CD14-positive monocyte (primary cell): ENCODE measurements at places on chromosomes 1 and 21.

- no peak for DNase-seq
Measured at GRCh38 chr21:41290106-41290799, 26.3 kb upstream of the FAM3B start.

DNA sequence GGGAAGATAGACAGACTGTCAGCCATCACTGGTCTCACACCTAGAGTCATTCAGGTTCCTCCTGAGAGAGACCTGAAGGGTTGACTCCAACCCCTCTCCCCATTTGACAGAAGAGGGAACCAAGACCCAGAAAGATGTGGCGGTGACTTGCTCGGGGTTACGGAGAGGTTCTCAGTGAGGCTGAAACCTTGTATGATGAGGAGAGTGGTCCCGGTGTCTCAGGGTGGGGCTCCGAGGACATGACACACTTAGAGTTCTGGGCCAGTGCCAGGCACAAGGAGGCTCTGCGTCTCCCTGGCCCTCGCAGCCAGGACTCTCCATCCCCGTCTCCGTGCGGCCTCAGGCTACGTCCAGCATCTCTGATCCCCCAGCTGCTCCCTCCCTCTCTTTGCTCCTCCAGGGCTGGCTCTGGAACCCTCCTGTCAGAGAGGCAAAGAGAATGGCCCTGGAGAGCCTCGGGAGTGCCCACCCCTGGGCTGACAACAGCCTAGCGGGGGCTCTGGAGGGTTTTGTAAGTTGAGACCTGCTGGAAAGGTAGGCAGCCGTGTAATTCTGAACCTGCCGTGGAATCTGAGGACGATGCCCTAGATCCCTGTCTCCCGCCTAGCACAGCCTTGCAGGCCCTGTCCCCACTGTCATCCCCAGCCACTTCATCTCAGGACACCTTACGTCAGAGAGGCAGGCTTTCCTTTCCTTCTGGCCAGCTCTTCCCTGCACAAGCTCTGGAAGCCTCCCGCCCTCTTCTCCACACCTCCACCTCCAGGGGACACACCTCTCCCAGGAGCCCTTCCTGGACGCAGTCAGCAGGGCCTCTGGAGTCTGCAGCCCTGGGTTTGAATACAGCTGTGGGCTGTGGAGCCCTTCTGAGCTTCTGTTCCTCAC is 4.1 kb downstream of the EFHD2 start:
- no peak for DNase-seq

DNA sequence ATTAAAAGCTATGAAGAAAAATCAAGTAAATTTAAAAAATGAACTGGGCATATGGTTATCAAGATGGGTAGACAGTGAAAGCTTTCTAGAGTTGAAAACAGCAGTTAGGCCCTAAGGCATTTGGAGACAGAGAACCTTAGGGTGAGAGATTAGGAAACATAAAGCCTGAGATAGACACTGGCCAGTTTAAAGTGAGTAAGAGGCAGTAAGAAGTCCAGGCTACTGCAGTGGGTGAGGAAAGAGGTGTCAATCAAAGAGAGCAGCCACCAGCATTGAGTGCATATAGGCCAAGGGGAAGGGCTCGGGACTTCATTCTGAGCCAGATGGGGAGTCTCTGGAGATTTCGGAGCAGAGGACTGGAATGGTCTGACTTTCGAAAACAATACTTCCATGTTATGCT is 1360.5 kb upstream of the ADGRL4 start:
- DNase-seq, result no peak

GRCh38 chr1:167641786-167642500 is 11.9 kb downstream of the RCSD1 start:
- DNase-seq, result no peak

GRCh38 chr1:1535201-1536018 is 5.0 kb downstream of the TMEM240 start:
- no peak for DNase-seq

DNA sequence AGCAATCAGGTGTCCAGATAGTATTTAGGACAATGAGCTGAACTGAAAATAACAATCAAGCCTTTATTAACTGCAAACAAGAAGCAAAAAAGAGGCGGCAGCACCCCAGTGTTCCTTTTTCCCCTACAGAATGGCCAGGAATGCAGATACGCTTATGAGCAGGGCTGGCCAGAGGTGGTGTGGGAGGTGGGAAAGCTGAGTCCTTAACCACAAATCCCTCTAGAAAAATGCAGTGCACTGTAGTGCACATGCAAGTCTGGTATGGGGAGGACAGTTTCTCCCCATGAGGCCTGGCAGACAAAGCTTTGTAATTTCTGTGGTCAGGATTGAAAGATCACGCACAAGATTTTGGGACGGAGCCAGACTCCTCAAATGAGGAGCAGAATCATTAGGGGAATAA is 10.7 kb upstream of the IFNAR1 start:
- no peak for DNase-seq

DNA sequence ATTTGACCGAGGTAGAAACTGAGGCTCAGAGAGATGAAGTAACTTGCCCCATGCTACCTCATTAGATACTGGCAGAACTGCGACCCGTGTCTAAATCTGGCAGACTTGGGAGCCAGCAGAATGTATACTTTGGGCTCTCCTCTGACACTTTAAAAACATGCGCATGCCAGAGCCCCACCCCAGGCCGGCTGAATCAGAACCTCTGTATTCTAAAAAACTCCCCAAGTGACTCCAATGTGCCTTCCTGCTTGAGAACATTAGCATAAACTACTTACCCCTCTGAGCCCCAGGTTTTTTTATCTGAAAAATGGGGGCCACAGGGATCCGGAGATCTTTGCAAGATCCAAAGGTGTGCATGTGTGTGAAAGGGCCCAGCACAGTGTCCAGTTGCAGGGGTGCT is 344.7 kb upstream of the USP24 start:
- DNase-seq, result no peak

DNA sequence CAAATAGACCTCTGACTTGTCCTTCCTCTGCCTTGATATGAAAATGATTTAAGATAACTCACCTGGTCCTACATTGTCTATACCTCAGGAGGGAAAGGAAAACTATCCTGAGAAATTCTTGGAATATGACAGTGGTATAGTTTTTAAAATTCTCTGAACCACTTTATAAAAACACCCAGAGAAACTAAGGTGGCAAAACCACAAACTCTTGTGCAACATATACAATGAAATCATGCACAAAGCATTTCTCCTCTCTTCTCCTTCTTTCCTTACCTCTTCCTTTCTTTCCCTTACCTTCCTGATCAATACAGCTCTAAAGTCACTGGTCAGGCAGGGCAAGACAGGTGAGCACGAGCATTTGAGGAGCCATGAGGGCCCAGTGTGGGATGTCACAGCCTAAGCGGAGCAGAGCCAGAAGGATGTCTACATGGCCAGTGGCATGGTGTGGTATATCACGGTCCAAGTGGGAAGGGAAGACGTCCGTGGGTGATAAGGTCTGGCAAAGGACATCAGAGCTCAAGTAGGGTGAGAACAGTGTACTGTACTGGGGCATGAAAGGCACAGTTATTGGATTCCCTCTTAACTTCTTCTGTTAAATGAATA is 543.3 kb downstream of the DPYD start:
- no peak for DNase-seq

DNA sequence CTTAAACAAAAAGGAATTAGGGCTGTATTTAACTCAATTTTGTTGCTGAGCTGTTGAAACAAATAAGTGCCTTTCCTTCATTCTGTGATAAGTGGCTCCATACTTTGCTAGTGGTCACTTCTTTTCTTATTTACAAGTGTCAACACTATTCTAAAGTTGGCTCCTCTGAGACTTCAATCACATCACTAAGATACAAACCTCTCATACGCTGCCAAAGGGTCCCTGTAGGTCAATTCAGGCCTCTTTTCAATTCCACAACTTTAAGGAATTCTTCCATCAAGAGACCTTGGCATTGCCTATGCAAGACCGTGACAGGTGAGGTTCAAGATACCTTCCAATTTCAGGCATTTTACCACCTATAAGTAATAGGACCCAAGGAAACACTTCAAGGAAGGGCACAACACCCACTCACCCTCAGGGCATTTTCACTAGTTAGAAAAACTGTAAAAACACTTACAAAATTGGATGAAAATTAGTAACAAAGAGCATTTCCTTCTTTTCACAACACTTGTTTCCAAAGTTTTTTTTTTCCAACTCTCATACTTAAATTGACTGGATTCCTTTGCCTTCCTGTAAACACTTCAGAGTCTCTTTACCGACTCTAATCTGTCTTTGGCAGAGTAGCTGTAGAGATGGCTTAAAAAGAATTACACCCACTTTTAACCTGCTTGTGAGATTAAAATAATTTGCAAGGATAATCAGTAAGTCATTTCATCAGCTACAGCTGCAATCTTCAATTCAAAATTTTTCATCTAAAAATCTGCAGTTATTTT is 24.5 kb downstream of the SERBP1 start:
- no peak for DNase-seq

- DNase-seq, result no peak
Measured at GRCh38 chr21:43209575-43210453, 41.0 kb downstream of the CRYAA start.
